ENCODE measurements at places on chromosomes 1 and 21.
A peak's percentile ranks its signal among the peaks of the same experiment; 100 is the strongest.

GRCh38 chr1:201100169-201100930, 11.9 kb downstream of the CACNA1S start:
- no peak for DNase-seq

- no peak for DNase-seq
Measured at GRCh38 chr1:164701189-164701761, 142.3 kb downstream of the PBX1 start.

GRCh38 chr1:185996211-185996610, 262.0 kb downstream of the HMCN1 start:
- DNase-seq, result peak; percentile 70

GRCh38 chr1:186146974-186147373, 228.1 kb downstream of the TPR start:
- no peak for DNase-seq

- no peak for DNase-seq
Measured at GRCh38 chr1:151060657-151061421, 642 bp downstream of the MLLT11 start.

Measured in muscle of back (tissue), 13 donors.